ENCODE measurements at places on chromosomes 5 and 9.

DNA sequence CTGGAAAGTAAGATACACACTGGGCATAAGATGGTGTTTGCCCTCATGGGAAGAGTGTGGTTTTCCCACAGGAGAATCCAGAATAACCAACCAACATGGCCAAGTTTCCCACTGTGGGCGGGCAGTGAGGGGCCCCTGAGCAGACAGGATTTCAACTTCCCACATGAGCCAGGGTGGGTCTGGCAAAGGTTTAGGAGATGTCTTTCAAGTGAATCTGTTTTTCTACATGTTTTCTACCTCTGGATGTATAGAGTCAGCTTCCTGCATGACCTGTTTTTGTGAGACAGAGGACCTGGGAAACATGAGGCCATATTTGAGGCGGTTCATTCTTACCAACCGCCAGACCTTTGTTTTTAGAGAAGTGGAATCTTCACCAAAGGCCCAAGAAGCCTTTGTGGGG lies 100.5 kb downstream of the TLE4 start:
- no peak for DNase-seq

DNA sequence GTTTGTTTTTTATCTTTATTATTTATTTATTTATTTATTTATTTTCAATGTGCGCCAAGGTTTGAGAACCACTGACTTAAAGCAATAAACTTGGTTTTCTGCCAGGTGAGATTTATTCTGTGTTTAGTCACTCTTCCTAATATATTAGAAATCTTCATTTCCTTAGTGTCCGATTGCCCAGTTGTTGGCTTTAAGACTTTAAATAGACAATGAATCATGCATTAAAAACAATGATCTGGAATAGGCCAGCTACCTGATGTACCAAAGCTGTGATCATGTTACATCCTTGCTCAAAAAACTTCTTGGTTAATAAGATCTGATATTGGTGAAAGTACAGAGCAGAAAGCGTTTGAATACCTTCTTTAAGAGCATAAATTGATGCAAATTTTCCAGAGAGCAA lies 52.1 kb upstream of the ERBIN start:
- DNase-seq, result no peak

- no peak for DNase-seq
These were observed 3.7 kb downstream of the ANXA1 start for GRCh38 chr9:73155377-73155776.

DNA sequence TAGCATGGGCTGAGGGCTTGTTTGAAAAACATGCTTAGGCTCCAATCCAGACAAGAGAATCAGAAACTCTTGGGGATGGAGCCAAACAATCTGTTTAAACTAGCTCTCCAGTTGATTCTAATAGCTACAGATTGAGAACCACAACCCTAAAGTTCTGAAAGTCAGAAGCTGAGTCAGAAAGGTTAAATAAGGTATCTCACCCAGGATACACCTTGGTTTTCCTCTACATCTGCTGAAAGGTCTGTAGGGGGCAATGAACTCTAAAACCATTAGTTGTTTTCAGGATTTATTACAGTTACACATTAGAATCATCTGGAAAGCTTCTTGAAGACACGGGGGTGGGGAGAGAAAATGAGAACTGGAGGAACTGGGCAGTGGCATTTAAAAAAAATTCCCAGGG lies 5.7 kb downstream of the GFM2 start:
- DNase-seq, result no peak

DNA sequence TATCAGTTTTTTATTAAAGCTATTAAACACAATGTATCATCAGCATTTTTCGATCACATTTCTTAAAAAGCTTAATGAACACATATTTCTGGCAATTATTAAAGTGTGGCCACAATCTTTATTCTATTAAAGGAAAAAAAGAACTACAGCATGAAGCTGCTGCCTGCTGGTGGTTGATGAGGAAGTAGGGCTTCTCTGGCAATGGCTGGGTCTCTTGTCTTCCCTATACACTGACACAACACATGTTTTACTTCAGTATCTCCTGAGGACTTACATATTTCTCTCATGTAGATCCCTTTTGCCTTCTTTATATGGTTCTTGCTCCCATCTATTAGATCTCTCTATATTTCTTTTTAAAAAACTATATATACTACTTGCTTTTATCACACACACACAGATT lies 590.7 kb downstream of the RAB3C start:
- DNase-seq, result no peak

DNA sequence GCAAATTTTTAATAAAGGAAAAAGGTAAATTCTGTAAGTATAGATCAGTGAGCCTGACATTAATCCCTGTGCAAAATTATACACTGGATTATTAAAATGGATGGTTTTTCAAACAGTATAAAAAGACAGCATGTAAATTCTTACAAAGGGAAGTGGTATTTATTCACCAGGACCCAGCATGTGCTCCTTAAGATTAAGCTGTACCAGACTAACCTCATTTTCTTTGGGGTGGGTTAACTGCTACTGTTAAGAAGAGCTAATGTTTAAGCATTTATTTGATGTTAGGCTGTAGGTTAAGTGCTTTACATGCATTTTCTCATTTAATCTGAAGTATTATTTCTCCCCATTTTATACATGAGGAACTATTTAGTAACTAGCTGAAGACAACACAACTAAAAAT lies 60.3 kb upstream of the RFX3 start:
- DNase-seq, result no peak

DNA sequence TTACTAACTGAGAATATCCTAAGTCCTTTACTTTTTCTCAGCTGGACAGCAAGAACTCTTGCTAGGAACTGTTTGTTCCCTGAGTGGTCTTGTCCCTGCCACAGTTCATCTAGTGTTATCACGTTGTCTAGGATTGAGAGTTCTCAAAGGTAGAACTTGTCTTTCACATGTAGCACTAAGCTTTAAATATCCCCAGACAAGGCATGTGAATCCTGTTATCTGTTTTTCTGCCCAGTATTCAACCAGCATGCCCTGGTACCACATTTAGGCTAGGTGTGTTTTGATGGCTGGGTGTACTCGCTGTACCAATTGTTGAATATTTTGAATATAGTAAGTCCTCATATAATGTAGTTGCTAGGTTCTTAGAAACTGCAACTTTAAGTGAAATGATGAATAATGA lies 27.9 kb upstream of the PDZD2 start:
- DNase-seq, result no peak

DNA sequence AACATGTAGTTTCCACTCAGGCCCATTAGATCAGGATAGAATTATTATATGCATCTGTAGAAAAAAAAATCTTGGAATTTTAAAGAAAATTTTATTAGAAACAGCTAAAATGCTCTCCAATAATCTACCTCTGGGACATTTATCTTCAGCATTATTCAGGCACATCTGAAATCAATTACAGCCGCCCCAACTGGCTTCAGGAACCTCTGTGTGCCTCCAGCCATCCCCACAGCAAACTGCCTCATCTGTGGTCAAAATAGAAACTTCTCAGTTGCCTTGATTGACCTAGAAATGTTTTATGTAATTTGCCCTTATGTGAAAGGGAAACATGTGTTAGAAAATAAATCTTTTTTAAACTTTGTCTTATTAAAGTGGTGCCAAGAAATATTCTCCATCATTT lies 120.1 kb upstream of the LPAR1 start:
- no peak for DNase-seq

GRCh38 chr9:108297073-108297472 lies 558.7 kb downstream of the ACTL7B start:
- no peak for DNase-seq

DNA sequence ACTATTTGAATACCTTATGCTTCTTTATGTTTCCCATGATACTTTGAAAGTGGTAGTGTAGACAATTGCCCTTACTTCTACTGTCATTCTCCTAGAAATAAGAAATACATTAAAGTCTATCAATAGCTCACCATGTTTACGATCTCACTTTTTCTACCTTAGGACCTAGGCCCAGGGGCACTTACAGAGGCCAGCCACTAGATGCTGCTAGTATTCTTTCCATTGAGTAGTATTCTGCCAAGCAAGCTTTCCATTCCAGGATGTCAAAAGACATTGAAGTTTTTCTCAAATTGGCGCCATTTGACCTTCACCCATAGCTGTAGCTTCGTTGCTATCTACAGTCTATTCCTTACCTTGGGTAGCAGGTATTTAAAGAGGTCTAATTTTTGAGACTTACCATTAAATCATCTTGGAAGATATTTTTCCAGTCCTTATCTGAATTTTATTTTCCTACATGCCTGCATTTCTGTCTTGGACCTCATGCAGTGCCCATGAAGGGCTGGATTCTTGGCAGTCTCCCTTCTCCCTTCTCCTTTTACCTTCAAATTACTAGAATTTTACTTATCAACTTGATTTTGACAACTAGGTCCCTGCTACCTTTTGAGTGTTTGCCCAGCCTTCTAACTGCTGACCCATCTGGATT lies 246.0 kb upstream of the NUDT12 start:
- DNase-seq, result no peak

DNA sequence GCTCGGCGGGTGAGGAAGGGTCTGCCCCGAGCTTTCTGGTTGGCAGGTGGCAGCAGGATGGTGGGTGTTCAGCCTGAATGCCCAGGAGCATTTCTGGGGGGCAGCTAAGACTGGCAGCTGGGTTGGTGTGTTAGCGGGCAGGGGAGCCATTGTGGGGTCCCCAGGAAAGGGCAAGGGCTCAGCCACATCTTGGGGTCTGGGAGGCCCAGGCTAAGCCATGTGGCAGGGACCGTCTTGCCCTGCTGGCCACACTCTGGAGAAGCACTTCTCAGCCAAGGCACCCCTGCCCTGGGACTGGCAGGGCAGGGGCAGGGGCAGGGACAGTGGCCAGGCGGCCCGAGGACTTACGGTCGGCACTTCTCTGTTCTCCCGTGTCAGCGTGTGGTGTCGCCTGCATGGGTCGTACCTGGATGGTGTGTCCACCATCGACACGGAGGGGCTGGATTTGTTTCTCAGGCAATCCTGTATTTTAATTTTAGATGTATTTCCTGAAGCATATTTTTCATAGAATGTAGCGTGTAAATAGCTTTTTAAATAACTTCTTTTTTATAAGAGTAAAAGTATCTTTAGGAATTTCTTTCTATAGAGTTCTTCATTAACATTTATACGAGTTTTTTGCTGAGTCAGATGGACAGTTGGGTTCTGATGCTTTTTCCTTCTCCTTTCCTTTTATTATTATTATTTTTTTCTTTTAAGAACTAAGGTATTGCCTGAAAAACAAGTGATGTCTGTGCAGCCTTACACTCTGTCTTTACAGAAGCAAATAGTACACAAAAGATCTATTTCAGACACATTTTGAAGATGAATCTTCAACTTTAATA lies 102.0 kb downstream of the PHF2 start:
- DNase-seq, result peak; percentile 5

GRCh38 chr5:61029456-61030162 lies 84.6 kb downstream of the NDUFAF2 start:
- no peak for DNase-seq

DNA sequence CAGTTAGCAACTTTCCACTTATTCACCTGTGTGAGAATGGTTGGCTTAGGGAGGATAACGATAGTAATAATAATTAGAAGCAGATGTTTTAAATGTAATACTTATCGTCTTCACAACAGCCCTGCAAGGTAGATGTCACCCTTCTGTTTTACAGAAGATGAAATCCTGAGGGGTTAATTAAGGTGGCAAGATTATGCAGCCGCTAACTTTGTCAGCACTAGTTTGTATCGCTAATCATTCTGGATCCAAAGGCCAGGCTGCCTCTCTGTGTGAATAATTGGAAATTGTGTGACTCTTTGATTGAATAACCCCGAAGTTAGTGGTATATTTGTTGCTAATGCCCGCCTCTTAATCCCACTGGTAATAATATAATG lies 635 bp downstream of the IFT74 start:
- no peak for DNase-seq

GRCh38 chr5:20605732-20606525 lies 617.9 kb upstream of the CDH18 start:
- no peak for DNase-seq

DNA sequence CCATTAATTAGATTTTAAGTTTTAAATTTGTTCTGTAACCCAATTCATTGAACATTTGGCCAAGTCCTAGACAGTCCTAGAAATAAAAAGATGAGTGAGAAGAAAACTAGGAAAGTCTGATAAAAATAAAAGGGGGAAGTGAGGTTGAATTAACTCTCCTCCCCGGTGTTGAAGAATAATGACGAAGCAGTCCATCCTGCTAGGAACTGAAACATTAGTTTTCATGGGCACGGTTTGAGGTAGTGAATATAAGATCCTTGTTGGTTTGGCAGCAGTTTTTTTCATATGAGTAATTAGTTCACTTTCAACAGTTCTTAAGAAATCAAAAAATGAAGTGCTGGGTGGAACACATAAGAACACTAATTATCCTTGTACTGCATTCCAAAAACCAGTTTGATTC lies 103.1 kb downstream of the MTREX start:
- DNase-seq, result no peak

DNA sequence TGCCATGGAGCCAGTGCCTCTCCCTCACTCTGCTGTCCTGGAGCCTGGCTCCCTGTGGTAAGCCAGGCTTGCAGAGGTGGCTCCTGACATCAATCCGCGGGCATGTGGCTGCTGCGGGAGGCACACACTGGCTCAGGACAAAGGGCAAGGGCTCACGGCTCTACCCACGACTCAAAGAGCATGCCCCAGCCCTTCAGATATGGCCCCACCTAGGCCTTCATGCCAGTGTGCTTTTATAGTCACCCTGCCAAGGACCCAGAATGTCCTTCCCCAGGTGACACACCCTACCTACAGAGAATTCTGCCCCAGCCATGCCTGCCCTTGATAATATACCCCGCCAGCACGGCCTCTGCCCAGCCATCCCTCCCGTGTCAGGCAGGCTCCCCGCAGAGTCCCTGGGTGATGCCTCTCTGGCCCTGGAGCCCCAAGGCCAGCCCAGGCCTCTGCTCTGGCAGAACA lies 1.6 kb downstream of the MGAT4B start:
- DNase-seq, result no peak

DNA sequence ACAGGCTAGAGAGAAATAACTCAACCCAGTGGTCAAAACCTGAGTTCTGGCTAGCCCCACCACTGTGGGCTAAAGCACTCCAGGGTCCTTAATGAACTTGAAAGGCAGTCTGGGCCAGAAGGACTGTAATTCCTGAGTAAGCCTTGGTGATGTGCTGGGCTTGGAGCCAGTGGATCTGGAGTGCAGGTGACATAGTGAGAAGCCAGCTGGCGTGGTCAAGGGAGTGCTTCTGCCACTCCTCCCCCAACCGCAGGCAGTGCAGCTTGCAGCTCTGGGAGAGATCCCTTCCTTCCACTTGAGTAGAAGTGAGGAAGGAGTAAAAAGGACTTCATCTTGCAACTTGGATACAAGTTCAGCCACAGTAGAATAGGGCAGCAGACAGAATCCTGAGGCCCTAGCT lies 424.0 kb downstream of the CDH18 start:
- DNase-seq, result no peak

- DNase-seq, result no peak
These were observed 87.3 kb upstream of the PCSK5 start for GRCh38 chr9:75803130-75803529.

- DNase-seq, result no peak
These were observed 139.9 kb upstream of the ACOT12 start for GRCh38 chr5:81533629-81534405.

- DNase-seq, result no peak
These were observed 589.5 kb downstream of the GABRG2 start for GRCh38 chr5:162657076-162657475.

- DNase-seq, result no peak
These were observed 10.5 kb upstream of the EPB41L4B start for GRCh38 chr9:109331353-109331752.

GRCh38 chr5:8633696-8634095 lies 764.7 kb downstream of the MTRR start:
- DNase-seq, result no peak

All from CD4-positive, alpha-beta T cell (primary cell).